ENCODE measurements at places on chromosomes 16 and 17.

DNA sequence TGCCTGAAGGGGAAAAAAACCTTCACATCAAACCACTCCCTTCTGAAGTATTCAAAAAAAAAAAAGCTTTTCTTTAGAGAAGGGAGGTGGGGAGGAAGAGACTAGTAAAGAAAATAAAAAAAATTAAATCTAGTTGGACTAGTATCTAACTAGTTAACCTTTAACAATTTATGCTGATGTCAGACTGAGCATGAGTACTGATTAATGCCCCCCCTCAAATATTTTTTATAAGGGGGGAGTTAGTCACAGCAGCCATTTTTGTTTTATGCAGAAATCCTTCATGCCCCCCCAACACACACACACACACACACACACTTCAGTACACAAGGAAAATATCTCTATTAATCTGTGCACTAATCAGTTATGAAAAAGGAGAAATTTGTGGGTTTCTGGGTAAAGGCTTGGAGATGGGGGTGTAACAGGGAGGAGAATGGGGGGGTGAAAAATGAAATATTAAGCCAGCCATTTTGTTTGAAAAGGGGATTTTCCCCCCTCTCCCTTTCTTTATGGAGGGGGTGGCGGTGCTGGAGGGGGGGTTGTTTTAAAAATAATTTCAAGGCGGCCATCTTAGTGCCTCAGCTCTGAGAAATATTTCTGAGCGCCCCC, 4.7 kb upstream of the CHD3 start:
- peak; percentile 34 for DNase-seq

DNA sequence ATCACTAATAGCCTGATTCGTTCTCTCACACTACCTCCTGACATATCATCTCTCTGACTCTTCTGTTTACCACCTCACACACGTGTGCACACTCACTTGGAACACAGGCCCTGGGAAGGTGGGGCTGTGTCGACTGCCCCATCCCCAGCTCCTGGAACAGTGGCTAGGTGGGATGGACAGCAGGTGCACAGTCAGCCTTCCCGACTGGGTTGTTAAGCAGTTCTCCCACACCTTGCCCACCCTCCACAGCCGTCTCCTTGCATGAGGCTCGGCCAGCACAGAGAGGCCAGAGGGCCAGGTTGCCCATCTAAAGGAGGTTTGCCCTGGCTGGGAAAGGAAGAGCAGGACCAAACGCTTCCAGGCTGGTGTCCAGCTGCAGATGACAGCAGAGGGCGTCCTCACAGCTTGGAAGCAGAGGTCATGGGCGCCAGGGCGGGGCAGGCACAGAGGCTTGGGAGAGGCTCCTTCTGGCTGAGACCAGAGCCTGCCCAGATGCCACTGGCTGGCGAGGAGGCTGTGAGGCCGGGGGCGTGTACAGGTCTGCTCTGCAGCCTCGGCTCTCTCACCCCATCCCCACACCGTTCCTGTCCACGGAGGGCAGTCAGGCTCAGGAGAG, 92.8 kb downstream of the AMFR start:
- no peak for DNase-seq

GRCh38 chr17:76599694-76600460, 14.2 kb upstream of the ST6GALNAC2 start:
- no peak for DNase-seq

DNA sequence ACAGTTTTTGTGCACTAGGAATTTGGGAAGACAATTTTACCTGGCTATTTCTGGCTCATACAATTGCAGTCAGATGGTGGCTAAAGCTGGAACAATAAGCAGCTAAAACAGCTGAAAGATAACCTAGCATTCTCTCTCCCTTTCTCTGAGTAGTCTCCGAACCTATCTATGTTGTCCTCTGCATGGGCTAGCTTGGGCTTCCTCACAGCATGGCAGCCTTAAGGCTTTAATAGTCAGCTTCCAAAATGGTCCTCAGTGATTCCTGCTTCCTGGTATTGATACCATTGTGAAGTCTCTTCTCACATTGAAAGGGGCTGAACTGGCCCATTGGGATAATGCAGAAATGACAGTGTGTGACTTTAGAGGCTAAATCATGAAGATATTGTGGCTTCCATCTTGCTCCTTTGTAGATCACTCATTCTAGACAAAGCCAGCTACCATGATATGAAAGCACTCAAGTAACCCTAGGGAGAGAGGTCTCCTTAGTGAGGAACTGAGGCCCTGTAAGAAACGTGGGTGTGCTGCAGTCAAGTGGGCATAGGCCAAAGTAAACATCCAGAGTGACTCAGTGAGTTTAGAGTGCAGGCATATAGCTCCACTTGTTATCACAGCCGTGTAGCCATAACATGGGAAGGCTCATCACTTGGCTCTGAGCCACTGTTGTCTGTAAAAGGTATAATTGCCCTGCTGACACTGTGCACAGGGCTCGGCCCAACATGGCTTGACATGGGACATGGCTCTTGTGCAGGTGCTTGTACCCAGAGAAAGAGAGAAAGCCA, 5.5 kb upstream of the VKORC1 start:
- DNase-seq, result no peak

All from stimulated activated CD4-positive, alpha-beta T cell treated with anti-CD3 and anti-CD28 coated beads, Interleukin-2, amount 100 ng/mL, for 24 hours (primary cell).